Dermis blood vessel endothelial cell (primary cell): ENCODE measurements at places on chromosomes 4 and X. TPM values are rescaled to one million over a fixed set of nuclear protein-coding genes. Genes with fewer than 3 reads are reported as not detected.

GRCh38 chrX:13808293-13808692, 8.6 kb downstream of the GPM6B start:
- no peak for DNase-seq

DNA sequence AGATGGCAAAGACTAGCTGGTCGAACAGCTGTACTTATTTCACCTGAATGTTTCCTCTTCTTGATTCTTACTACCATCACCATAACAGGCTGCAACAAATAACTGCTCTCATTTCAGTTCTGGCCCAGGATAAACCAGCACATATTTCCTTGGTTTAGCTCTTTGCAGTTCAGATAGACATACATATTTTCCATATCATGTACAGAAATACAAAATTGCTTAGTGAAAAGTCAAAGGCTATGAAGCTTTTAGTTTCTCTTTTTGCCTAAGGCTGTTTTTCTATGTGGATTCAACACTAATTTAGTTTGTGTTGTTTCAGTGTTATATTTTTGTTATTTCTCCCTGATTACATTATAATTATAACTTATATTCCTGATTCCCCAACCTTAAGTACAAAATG, 103.6 kb upstream of the BMP3 start:
- no peak for DNase-seq

Gene FAAH2
- 0.51 and 1.1 TPM in 2 replicates for total RNA-seq

DNA sequence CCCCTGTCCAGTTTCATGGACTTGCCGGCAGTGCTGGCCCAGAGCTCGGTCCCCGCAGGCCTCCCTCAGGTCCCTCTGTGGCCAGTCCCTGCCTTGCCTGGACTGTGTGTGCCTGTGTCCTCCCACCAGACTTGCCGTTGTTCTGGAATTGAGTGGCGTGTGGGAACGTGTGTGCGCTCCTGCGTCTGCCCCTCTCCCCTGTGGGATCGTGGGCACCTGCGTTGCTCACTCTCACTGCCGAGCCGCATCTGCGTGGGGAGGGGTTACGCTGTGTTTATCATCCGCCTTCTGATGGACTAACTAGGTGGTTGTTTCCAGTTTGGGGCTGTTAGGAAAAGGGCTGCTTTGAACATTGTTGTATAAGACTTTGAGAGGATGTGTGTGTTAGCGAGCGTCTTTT, 21.2 kb downstream of the PCGF3 start:
- DNase-seq = no peak

DNA sequence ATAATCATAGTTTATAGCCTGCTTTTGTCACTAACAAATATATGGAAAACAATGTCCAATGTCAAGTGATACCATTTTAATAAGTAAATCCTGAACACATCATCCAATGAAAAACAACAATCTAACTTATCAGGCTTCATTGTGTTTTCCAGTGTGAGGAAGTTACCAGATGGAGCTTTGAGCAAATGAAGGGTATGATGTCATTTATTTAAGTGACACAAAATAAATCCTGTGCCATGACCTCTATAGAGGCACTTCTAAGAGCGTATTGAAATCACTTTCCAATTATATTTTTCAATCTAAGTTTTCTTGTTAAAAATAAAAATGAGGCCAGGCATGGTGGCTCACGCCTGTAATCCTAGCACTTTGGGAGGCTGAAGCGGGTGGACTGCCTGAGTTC, 48.2 kb upstream of the NMU start:
- no peak for DNase-seq

DNA sequence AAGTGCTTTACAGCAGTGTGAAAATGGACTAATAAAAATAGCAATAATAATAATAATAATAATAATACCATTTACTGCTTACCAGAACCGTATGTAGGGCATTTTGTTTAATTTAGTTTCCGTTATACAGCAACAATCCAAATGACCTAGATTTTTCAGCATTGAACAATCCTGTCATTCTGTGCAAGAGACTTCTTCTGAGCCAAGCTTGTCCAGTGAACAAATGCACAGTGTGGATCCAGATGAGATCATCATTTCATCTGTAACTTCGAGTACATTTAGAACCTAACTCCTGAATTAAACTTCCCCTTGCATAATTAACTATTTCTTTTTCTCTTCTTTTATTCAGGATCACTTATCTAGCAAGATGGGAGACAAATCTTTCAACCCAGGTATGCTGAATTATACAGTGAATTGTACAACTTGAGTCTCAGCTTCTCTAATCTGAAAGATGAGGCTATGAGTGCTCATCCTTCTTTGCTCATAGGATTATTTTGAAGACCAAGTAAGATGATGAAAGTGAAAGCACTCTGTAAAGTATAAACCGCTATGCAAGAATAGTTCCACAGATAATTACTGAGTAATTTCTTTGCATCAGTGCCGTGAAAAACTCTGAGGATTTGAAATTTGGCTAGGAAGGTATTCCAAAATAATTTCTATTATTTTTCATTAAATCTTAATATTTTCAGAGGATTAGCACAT, 6.6 kb downstream of the CLNK start:
- DNase-seq = no peak

- DNase-seq = no peak
Observed at GRCh38 chr4:184885602-184886001, 59.8 kb upstream of the ACSL1 start.

DNA sequence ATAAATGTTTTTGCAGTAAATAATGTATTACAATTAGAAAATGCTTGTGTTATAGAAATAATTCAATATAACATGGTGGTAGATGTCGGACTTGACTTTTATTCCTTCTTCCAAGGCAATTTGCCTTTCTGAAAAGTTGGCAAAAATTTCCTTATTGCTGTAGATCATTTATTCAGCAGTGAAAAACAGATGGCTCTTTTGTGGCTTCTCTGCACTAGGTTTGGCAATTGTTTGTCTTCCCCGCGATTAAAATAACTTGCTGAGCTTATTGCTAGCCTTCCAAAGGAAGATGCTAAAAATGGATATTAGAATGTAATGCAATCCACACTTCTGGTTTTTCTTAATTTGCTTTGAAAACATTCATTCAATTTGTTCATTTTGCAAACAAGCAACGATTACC, 1977.9 kb upstream of the ADGRL3 start:
- no peak for DNase-seq

DNA sequence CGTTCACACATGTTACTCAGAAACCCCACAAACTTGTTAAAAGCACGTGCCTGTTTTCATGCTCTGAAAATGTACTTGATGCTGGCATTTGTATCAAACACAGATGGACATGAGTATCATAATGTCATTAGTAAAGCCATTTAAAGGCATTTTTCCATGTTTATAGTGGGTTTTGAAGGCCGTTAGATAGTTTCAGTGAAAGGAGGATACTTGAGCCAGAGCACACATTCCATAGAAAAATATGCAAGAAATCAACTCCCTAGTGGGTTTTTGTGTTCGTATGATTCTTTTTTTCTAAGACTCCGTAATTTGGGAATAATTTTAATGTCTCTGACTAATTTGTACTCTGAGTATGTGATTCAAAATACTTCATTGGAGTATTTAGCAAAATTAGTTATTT, 216.2 kb upstream of the BMP3 start:
- DNase-seq = no peak

DNA sequence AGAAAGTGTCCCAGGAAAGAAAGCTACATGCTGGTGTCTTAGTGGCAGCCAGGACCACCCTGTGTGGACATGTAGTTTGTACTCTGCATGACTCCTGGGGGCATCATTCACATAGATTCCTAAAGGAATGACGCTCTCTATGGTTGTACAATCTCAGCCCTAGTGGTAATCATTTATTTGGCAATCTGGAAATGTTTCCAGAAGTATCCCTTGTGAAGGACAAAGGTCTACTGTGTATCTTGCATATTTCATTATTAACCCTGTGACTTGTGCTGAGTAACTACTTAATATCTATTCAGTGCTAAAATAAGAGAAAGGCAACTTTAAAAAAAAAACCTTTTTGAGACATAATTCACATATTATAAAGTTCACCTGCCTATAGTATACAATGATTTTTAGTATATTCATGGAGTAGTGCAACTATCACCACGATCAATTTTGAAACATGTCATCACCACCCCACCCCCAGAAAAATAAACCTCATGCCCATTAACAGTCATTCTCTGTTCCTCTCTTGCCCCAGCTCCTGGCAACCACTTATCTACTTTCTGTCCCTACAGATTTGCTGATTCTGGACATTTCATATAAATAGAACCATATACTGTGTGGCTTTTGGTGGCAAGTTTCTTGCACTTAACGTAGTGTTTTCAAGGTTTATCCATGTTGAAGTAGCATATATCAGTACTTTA, 51.7 kb downstream of the SHROOM3 start:
- DNase-seq = no peak

GRCh38 chr4:145580906-145581305, 38.3 kb upstream of the MMAA start:
- no peak for DNase-seq

- DNase-seq = no peak
Observed at GRCh38 chrX:29487214-29487613, 728.1 kb upstream of the MAGEB2 start.

DNA sequence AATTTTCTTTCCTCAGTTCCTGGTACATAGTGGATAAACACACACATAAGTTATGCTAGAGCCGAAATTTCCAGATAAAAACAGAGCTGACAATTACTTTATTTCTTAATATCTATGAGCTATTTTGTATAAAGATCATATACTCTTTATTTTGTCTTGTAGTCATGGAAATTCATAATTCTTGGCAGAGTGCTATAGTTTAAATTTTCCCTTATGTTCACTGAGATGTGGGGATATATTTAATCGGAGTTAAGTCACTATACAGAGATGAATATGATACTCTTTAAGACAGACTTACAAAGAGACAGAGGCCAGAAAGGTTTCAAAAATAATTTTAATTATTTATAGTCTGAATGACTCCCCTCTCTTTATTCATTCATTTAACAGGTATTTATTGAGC, 89.7 kb downstream of the PPEF1 start:
- no peak for DNase-seq

Gene CLDN2
- 0.09 and 0.17 TPM in 2 replicates for total RNA-seq

Gene RAB39B
- total RNA-seq = 0.14 and 0.17 TPM in 2 replicates

- DNase-seq = peak; percentile 13
Observed at GRCh38 chrX:109709129-109709631, 23.9 kb downstream of the ACSL4 start.

DNA sequence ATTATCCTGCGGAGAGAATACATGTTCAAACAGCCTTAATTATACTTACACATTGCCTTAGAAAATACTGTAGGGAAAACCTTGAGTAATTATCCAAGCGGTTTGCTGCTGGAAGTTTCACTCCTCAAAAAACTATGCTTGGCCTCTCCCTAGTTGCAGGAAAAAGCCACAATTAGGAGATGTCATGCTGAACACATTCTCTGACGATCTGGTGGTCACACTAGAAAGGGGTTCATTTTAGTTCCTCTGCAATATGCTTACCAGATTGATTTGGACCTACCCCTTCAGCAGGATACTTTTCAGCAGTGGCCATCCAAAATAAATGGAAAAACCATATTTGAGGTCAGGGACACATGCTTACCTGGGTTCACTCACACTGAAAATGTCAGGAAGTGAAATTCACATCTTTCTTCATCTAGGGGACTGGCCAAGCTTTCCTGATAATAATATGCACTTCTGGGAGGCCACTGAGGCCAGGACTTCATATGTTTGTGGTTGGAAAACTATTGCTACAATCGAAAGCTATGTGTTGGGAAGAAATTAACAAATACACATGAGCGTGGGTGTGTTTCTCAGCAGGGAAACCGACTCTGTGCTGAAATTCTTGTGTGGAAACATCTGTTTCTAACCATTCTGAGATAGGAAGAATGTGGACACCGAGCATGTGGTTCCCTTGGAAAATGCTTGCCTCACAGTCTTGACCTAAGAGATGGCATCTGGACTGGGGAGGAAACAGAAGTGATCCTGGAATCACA, 68.8 kb downstream of the ATXN3L start:
- peak; percentile 90 for DNase-seq

Gene MAP7D2
- total RNA-seq = 0.09 and 0.17 TPM in 2 replicates

GRCh38 chr4:78799551-78800495, 23.7 kb downstream of the BMP2K start:
- no peak for DNase-seq

GRCh38 chr4:131091896-131092295, 1995.9 kb downstream of the C4orf33 start:
- peak; percentile 30 for DNase-seq

- peak; percentile 51 for DNase-seq
Observed at GRCh38 chr4:83012200-83012686, 1.6 kb upstream of the LIN54 start.

DNA sequence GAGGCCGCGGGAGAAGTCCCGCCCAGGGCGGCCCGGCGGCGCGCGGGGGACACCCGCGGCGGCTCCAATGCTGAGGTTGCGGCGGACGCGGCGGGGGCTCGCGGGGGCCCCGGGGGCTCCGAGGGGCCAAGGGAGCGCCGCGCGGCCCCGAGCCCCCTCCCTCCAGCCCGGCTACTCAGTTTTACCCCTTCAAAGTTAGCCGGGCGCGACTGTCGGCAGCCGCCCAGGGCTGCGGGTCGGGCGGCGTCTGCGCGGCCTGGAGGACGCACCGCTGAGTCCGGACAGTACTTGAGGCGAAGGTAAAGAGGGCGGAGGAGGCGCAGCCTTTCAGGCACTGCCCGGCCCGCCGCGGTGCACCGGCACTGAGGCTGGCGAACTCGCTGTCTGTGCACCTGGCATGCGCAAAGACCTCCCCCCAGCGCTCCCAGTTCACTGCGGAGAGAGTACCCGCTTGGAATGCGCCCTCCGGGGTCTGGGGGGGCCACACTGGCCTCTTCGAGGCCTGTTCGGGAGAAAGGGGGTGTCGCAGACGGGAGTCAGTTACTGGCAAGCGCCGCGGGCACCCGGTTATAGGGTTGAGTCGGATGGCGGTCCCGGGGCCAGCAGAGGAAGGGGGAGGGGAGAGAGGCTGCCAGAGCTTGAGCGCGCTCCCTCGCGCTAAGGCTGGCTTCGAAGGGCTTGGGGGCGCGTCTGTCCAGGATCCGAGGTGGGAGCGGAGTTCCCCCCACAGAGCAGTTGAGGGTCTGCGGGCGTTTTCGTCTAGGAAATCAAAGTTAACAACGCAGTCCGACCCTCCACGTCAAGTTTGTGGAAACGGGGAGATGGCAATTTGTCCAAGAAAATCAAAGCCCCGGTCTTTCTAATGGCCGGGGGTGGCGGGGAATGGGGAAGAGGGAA, 1.1 kb downstream of the PCDH19 start:
- no peak for DNase-seq

- DNase-seq = no peak
Observed at GRCh38 chr4:6391852-6392188, 80.6 kb downstream of the PPP2R2C start.

- no peak for DNase-seq
Observed at GRCh38 chr4:66062921-66063320, 392.6 kb upstream of the EPHA5 start.

Gene MAGEA11
- not detected in 2 replicates for total RNA-seq

GRCh38 chrX:135982860-135983259, 2.4 kb upstream of the SLC9A6 start:
- DNase-seq = peak; percentile 23

- DNase-seq = no peak
Observed at GRCh38 chrX:107596651-107597050, 31.7 kb upstream of the PRPS1 start.

Gene BEND2
- under 0.01 TPM in 1 of 2 replicates, not detected in the other for total RNA-seq
